C1 segment of cervical spinal cord (tissue), 14 donors: ENCODE measurements at places on chromosomes 5 and 9.

GRCh38 chr5:132011622-132012343, at the start of gene ACSL6:
ACSL6 (minus strand) TSS chr5:132011658; CDS start chr5:132011553, 105 bp downstream.
- no peak for DNase-seq

- no peak for DNase-seq
Observed at GRCh38 chr9:121252104-121252851, 15.7 kb upstream of the GSN start.

- DNase-seq: no peak
Observed at GRCh38 chr5:156328161-156328560, 1.2 kb downstream of the SGCD start.

- no peak for DNase-seq
Observed at GRCh38 chr5:102622262-102622661, 123.5 kb upstream of the SLCO6A1 start.

DNA sequence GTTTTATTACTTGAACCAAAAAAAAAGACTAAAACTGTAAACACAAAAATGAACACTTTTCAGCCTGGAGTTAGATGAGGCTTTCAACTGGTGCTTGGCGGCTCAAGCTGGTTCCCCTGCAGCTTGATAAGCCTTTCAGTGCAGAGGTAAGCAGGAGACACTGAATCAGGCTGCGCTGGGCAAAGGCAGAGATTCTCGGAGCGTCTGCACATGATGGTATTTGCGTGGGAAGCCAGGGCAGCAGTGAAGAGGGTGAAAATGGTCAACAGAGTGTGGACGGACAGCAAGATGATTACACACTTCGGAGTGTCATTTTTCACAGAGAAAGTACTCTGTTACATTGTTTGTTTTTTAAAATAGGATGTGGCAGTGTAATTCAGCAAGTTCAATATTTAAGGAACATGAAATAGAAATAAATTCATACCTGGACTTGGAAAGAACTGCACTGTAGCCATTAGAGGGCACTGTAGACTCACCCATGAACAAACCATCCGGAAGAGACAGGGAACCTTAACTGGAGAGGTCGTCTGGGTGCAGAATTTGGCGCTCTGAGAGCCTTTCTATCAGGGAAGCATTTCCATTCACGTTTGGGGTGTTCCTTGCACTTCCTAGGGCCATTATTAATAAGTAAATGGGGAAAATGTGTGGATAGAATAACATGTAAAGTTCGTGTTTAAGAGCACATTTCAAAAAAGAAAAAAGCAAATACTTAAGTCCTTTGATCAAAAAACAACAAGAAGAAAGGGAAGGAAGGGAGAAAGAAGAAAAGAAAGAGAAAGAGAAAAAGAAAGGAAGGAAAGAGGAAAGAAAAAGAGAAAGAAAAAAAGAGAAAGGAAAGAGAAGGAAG, 69.8 kb downstream of the ICE1 start:
- no peak for DNase-seq

- no peak for DNase-seq
Observed at GRCh38 chr5:612498-613424, 621 bp downstream of the CEP72 start.

- no peak for DNase-seq
Observed at GRCh38 chr5:60504342-60504741, 195.6 kb downstream of the DEPDC1B start.

DNA sequence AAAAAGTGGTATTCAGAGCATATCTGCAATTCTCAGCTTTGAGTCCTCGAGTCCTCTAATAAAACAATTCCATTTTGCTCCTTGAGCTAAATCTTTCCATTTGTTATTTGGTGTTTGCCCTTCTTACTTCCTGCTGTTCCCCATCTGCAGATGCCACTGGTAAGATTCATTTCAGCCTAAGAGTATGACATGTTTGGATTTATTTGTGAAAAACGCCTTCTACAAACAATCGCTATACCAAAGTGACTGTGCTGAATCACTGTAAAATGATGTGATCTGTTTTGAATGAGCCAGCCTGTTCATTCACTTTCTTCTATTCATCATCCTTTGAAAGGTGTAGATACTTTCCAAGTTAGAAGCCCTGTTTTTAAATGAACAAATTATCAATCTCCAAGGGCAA, 27.7 kb downstream of the KCTD16 start:
- DNase-seq: no peak

DNA sequence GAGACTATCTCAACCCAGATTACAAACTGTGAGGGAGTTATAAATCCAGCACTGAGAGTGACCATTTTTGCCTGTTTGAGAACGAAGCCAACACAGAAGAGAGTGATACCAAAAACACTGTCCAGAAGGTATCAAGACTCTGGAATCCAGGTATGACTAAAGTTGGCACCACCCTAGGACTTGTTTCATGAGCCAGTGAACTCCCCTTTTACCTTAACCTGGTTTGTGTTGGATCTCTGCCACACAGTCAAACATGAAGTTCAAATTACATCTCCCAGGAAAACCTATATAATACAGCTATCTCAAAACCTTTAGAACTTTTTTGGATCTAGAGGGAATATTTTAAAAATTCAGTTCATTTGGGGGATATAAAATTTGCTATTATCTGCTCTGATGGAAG, 11.4 kb downstream of the ZBTB5 start:
- no peak for DNase-seq

DNA sequence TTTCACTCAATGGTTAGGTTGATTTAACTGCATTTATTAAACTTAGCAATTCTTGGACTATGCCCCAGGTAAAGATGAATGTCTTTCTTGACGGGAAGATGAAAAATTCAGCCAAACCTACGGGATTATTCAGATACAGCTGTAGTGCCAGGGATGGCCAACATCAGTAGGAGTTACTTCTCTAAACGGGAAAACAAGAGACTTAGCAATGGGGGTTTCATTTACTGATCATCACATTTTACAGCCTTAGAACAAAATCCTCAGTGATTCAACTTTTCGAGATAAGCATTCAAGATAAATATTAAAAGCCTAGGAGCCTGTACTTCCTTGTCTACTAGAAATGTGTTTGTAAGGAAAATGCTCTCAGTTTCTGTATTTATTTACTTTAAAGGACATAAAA, 46.1 kb downstream of the S1PR3 start:
- no peak for DNase-seq

DNA sequence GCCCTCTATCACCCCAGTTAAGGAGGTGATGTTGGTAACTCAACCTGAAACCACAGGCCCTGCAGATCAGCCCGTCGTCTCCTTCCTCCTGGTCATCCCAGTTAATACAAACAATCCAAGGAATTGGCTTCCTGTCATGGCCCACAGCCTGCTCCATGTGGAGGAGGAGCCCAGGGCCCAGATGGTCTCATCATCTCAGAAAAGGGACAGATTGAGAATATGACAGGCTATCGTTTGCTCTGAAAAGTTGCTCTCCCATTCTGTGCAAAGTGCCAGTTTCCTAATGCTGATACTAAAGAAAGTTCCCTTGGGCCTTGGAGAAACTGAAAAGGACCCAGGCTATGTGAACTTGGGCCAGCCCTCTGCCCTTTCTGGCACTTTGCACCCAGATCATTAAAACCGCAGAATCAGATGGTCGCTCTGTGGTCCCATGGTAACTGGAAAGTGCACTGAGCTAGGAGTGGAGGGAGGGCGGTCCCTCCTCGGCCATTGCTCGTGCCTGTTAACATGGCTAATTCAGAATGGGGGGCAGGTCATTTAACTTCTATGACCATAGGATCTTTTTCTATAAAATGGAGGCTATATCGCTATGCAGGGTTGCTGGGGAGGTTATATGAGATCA, 675 bp upstream of the SPAAR start:
- DNase-seq: no peak

- DNase-seq: no peak
Observed at GRCh38 chr9:75855509-75855908, 35.0 kb upstream of the PCSK5 start.

- DNase-seq: no peak
Observed at GRCh38 chr9:114619191-114619761, 8.2 kb downstream of the TMEM268 start.

DNA sequence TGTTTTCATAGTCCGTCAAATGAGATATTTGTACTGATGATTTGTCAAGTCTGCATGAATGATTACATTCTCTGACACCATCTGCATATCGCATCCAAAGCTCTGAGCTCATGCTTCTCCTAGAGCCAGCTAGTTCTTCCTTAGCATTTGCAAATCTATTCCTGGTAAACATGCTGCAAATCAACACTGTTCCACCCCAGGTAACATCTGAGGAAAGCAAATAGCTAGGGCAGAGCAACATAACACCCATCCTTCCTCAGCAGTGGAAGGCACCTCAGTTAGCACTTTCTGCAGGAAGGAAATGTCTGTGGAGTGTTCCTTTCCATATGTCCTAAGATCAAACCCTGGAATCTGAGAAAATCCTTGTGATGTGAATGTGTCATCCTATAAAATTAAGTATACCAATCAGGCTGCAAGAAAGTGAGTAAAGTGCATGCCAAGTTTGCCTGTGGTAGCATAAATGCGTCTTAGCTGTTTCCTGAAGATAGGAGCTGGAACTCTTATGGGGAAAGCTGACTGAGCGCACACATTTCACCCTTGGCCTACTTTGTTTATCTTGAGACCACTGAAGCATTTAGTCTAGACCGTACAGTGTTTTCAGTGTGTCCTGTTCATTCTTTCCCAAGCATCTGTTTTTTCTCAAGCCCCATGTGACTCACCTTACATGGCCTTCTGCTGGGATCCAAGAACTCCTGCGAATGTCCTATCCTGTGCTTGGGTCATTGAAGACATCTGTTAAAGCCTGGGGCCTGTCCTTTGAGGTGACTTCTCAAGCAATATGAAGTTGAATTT, 50.9 kb upstream of the STARD4 start:
- DNase-seq: no peak

GRCh38 chr9:7523426-7524043, 276.0 kb downstream of the DMAC1 start:
- no peak for DNase-seq

- DNase-seq: no peak
Observed at GRCh38 chr9:74414325-74414724, 82.8 kb upstream of the RORB start.

DNA sequence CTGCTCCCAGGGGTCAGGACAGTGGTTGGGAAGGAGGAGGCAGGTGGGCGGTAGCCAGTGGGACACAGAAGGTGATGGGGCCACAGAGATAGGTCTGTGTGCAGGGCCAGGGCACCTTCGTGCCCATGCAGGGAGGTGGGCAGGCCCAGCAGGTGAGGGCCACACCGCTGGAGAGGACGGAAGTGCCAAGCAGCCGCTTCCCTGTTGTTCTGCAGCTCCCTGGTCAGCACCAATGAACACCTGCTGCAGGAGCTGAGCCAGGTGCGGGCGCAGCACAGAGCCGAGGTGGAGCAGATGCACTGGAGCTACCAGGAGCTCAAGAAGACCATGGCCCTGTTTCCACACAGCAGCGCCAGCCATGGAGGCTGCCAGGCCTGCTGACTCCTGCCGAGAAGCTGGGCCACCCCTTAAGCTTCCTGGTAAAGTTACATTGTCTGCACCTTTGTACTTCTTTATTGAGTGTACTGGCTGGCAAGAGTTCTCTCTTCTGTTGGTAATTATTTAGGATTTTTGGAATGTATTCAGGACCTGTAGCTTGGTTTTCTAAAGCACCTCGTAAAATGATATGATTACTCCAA, 40.3 kb downstream of the TPPP start:
- no peak for DNase-seq

- no peak for DNase-seq
Observed at GRCh38 chr9:129471201-129472019, 149.5 kb downstream of the C9orf50 start.

DNA sequence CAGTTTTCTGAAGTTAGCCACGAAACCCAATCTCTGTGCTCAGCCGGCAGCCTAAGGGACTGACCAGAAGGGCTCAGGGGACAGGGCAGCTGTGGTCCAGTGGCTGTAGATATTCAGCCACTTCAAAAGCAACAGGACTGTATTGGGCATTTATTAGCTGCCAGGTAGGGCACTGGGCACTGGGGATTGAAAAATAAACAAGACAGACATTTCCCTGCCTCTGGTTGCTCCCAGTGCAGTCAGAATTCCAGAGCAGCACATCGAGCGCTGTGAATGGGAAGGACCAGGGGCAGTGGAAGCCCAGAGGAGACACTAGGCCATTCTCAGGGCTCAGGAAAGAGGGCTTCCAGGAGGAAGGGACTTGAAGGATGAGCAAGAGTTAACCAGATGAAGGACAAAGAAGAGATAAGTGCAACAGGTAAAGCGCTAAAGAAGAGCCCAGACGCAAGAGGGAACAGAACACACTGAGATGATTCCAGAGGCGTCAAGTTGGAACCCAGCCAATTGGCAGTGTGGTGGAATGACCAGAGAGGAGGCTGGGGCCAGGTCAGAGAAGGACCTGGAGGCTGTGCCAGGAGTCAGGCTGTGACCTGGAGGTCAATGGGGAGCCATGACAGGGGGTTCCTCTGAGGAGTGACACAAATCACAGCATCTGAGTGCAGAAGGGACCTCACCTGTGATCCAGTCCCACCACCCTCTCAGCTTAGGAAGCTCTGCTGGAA, 122.5 kb upstream of the ZNF618 start:
- no peak for DNase-seq

GRCh38 chr9:15253786-15254185, 53.2 kb downstream of the TTC39B start:
- DNase-seq: no peak

DNA sequence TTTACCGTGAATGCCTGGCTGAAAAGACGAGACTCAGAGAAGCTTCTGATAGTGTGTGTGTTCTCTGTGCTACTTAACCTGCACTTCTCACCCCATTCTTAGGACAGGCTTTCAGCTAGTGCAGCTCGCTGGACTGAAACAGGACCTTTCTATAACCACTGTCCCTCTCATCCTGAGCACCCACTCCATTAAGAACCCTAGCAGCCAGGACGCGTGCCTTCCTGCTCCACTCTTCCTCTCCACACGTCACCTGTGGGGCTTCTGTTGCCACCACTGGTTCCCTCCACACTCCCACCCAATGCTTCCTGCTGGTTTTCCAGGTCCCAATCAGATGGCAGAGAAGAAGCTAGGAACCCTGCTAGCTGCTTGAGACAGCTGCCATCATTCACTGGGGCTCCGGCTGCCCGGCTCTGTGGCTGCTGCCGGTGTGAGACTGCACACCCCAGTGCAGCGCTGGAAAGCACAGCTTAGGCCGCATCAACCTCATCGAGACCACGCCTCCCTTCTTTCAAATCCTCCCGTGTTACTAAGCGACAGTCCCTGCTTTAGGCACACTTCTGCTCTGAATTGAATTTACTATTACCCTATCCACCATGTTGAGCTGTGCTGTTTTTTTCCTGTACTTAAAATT, 44.0 kb downstream of the RNF130 start:
- no peak for DNase-seq

GRCh38 chr9:131810351-131811170, 70.7 kb upstream of the RAPGEF1 start:
- no peak for DNase-seq

DNA sequence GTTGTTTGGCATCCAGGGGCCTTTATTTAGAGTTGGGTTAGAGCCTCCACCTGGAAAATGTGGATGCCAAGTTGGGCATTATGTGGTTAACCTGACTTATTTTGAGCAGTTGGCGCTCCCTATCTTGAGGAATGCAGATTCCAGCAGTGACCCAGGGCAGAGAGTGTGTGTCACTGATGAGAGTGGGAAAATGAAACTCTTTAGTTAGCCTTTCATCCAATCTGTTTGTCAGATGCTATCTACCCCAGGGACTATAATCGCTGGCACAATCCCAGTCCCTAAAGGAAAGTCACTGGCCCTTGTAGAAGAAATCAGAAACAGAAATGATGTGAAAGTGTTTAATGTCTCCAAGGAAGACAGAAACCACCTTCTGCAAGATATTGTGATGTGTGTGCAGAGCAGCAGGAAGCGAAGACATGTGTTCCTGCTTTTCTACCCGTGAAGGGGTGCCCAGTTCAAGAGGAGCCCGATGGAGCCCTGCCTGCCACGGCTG, 10.2 kb upstream of the STING1 start:
- no peak for DNase-seq
